ENCODE measurements at places on chromosomes 11 and 22.

DNA sequence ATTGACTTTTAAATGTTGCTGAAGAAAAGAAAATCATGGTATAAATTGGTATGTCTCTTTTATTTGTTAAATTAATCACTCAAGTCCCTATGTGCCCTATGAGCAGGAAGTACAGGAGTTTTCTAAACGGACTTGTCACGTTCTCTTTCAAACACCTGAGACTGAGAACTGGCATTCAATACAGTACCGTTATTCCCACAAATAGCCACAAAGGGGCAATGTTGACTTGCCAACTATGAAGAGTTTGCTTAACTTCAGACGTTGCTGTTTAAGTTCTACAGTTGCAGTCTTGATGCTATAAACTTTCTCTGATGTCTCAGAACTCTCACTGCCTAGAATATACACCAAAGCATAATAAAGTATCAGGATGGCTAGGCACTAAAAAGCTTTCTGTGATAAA lies 7.6 kb downstream of the OR56A1 start:
- peak; percentile 76 for DNase-seq

DNA sequence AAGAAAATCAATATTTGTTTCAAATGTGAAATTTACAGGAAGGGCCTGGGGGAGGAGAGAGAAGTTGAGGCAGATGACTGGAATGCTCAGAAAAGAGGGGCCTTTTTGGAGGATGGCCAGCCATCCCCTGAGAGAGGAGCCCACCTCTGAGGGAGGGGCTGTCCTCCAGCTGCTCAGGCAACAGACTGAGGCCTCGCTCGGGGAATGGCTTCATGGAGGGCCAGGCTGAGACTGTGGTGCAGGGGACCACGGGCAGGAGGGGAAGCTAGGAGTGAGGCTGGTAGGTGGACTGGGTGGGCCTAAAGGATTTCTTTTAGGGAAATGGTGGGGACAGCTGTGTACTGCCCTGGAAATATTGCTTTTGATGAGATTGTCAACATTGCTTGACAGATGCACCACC lies 73.5 kb upstream of the CADM1 start:
- DNase-seq, result no peak

GRCh38 chr11:120517801-120518291 lies 6.3 kb downstream of the GRIK4 start:
- DNase-seq, result no peak

- DNase-seq, result peak; percentile 96
These were observed 36.3 kb downstream of the BCR start for GRCh38 chr22:23216461-23217170.

GRCh38 chr11:100247704-100248103 lies 439.4 kb upstream of the ARHGAP42 start:
- no peak for DNase-seq

- no peak for DNase-seq
These were observed 327.2 kb upstream of the NARS2 start for GRCh38 chr11:78901831-78902230.

- no peak for DNase-seq
These were observed 80.2 kb downstream of the PLEKHA7 start for GRCh38 chr11:16933756-16934603.

DNA sequence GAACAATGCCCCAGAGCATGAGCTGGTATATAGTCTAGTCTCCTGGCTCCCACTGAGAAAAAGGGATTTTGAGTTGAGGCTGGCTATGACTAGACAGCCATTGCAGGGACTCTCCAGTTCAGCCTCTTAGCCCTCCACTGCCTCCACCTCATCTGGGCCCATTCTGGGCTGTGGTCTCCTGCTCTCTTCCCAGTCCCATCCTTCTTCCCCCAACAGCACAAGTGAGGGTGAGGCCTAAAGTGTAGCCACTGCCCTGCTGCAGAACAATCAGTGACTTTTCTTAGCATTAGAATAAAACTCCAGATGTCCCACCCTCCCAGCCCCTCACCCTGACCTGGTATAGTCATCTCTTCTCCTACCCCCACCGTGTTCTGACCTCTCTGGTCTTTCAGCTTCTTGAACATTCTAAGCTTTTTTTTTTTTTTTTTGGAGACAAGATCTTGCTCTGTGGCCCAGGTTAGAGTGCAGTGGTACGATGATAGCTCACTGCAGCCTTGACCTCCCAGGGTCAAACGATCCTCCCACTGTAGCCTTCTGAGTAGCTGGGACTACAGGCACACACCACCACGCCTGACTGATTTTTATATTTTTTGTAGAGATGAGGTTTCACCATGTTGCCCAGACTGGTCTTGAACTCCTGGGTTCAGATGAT lies 4.3 kb downstream of the MED15 start:
- no peak for DNase-seq

DNA sequence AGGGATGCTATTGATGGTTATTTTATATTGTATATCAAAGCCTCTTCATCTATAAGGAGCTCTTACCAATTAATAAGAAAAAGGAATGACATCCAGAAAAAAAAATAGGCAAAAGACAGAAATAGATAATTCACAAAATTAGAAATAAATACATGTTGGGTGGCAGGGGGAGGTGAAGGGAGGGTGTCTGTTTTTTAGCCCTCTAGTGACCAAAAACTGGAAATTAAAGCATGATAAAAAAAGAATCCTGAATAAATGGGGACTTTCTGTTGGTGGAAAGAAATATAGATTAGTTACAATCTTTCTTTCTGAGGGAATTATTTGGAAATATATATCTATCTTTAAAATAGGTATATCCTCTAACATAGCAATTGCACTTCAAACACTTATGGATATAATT lies 42.0 kb upstream of the TTC36 start:
- peak; percentile 2 for DNase-seq

DNA sequence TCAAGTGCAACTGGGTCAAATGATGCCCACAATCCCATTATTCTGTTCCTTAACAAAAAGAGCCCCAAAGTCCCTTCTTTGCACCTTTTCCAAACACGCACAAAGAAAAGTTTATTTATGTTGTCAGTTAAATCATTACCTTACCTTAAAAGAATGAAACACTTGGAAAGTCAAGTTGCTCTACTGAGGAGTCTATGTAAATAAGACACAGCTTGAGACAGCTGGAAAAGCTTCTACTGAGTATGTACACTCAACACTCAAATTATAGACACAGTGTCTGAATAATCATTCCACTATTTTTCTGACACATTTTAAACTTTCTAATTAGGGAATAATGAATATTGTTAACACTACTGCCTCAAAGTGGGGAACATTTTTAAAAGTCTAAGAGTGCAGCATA lies 21.6 kb upstream of the PHLDA2 start:
- no peak for DNase-seq

DNA sequence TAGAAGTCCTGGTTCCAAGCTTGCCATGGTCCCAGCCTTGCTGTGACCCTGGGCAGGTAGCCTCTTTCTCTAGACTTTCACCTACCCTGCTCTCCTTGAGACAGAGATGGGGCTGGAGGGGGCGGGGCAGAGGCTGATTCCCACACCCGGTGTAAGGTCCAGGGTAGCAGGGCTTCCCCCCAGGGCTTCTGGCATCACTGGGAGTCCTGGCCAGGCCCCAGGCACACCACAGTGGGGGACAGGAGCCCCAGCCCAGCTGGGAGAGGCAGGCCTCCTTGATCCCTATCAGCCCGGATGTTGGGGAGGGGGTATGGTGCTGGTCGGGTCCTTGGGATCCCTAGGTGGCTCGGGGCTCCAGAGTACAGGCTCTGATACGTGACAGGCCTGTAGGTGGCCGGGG lies 1.7 kb upstream of the NUDT8 start:
- DNase-seq, result no peak

GRCh38 chr22:39946126-39946502 lies 14.1 kb upstream of the TMA7B start:
- no peak for DNase-seq

- DNase-seq, result no peak
These were observed 276.9 kb downstream of the FAM76B start for GRCh38 chr11:95512682-95513081.

DNA sequence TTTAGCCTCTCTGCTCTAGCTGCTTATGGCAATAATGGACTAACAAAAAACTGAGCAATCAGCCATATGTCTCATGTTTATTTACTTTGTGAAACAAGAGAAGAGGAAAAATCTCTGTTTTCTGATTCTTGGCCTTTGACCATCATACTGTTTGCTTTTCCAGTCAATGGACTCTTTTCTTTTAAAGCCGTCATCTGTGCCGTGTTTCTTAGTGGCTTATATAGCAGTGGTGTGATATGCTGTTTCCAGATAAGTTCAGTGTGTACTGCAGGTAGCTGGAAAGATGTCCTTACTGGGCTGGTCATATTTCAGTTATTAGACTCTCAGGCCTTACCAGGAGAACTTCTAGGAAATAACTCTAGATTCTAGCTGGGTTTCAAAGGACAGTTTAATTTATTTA lies 33.6 kb upstream of the TECTA start:
- DNase-seq, result no peak

DNA sequence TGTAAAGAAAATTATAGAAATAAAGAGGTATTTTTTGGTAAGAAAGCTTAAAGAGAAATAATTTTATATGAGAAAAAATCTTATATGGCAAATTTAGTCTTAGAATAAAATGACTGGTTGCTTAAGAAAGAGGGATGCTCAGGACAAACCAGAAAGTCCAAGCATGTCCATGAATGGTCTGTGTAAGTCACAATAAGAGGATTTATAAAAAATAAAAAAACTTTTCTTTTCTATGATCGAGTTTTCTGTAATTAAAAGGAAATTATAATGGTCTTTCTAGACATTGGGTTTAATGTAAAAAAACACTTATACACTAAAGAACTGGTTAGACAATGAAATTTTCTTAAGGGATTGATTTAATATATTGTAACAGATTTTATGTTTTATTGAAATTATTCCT lies 819.6 kb downstream of the TBC1D22A start:
- no peak for DNase-seq

DNA sequence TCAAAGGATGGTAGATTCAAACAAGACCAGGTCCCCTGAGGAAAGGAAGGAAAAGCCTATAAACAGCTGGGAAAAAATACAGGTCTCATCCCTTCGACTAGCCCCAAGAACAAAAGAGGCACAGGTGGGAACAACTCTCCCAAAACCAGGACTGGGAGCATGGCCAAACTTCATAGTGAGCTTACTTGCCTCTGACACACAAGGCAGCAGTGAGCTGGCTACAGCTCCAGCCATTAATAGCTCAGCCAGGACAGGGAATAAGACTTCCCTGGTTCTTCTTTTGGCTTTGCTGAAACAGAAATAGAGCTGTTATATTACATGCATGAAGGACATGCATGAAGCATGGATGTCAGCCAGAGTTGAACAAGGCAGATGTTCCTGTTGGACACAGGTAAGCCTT lies at the start of gene OR10A2:
OR10A2 (plus strand) TSS at position 97 of the 400 bp plus-strand sequence. CDS start 6,698 bp downstream, outside the sequence.
- DNase-seq, result no peak

- DNase-seq, result no peak
These were observed 152.7 kb upstream of the BLID start for GRCh38 chr11:122268601-122269130.

- DNase-seq, result no peak
These were observed 10.2 kb downstream of the PHF5A start for GRCh38 chr22:41458161-41458728.

- DNase-seq, result peak; percentile 86
These were observed 26.2 kb downstream of the TCP11L1 start for GRCh38 chr11:33065445-33066178.

- DNase-seq, result no peak
These were observed 202.0 kb upstream of the SNX19 start for GRCh38 chr11:131118247-131118646.

GRCh38 chr22:30948930-30949342 lies 19.6 kb downstream of the MORC2 start:
- DNase-seq, result no peak

DNA sequence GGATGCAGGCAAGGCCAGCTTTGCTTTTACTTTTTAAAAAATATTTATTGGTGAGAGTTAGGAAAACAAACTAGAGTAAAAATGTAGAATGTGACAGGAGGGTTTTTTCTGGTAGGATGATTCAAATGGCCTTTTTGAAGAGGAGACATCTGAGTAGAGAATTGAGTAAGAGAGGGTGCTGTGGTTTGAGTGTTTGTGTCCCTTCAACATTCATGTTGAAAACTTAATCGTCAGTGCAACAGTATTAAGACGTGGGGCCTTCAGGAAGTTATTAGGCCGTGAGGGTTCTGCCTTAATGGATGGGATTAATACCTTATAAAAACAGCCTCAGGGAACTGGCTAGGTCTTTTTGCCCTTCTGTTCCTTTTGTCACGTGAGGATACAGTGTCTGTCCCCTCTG lies 288.8 kb upstream of the C11orf87 start:
- no peak for DNase-seq

DNA sequence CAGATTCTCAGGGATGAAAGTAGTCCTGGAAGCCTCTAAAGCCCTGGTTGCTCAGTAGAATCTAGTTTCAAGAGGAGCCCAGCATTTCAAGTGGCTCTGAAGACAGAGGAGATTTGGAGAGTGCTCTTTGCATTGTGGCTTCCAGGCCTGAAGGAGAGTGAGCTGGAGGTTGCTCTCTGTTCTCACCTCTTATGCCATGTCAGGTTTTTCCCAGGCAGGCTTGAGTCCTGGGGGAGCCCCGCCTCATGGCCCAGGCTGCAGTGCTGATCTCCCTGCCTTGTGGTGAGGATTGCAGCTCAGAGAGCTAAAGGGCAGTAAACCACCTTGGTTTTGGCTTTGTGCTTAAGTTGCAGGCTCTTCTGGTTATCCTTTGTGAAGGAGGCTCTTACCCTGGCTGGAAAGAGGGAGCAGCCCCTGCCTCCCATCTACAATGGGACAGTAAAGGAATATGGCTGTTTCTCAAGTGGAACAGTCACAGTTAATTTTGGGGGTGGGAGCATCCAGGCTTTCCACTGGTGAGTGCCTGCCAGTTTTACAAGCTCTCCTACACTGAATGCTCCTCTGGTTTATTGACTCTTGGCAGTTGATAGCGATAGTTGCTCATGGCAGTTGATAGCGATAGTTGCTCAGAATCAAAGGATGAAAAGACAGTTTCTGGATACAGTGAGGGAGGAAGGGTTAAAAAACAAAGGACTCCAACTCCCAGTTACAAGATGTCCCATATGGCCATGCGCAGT lies 32.6 kb downstream of the RCOR2 start:
- DNase-seq, result no peak

DNA sequence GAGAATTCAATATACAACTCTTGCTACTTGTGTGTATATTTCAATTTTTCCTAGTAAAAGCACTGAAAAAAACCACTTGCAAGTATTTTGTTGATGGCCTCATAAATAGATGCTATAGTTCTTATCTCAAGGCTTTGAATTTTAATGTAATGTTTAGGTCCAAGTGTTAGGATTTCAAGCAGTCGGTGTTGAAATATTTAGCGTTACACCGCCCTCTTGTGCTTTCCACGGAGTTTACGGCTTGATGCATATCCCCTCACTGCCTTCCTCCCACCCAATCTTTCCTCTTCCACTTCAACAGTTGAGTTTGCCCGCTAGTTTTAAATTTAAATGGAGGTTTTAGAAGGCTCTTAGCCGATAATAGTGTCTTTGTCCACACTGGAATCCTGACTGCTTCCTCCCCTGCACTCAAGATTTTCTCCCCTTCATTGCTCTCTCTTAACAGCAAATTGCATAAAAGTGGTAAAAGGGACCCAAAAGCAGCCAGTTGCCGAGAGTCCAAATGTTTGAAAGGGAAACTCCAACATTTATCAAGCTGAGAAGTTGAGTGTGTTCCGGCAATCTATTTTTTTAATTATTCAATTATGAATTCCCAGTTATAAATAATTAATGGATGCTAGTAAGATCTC lies 25.9 kb upstream of the HTATIP2 start:
- DNase-seq, result peak; percentile 25
